Activated CD8-positive, alpha-beta memory T cell treated with anti-CD3 and anti-CD28 coated beads for 24 hours (primary cell): ENCODE measurements at places on chromosomes 11 and 22.

- no peak for DNase-seq
Observed at GRCh38 chr11:78189851-78190250, 1.1 kb downstream of the USP35 start.

DNA sequence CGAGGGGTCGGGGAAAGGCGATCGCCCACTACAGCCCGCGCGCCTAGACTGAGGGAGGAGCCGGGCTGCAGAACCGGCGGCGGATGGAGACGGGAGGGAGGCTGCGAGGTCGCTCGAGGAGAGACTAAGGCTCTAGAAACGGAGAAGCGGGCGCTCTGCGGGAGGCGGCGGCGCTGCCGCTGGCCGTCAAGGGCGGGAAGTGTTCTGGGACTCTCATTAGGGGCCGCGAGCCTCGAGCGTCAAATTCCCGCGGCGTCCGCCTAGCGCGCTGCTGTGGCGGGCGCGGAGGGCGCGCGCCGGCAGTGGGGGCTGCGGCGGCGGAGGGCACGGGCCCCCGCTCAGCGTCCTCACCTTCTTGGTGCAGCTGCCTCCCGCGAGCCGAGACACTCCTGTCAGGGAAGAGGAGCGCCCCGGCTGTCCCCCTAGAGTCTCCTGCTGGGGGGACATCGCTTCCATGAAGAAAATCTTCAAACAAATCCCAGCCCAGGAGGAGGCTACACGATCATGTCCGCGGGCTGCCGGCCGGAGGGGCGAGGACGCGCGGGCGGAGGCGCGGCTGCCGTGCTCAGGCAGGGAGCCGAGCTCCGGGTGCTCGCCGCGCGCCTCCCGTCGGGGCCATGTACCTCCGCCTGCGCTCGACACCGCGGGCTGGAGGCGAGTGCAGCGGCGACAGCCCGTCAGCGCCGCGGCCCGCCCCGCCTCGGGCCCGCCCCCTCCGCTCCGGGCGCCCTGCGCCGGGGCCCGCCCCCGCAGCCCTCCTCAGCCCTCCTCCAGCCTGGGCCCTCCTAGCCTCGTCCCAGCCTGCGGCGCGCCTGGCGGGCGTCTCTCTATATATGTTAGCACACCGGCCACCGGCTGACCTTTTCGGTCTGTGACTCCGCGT is at the start of gene ARHGAP20:
Gene ARHGAP20 (minus strand): TSS at position 662 of the 883 bp plus-strand sequence. CDS start 206 bp downstream, at position 456.
- DNase-seq, result peak; percentile 73

DNA sequence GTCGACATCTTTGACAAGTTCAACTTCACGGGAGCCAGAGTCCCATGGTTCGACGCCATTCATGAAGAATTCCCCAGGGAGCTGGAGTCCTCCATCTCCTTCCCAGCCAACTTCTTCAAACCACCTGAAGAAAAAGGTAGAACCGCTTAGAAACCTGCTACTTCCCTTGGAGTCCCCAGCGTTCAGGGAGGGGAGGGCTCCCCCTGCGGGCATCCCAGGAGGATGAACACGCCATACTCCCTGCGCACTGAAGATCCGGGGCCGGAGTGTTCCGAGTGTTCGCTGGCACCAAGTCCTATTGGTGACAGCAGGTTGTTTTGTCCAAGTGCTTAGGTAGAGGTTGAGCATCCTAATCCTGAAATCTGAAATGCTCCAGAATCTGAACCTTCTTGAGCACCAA is 51.7 kb upstream of the PRODH start:
- DNase-seq, result no peak

GRCh38 chr11:81852896-81853295 is 880.8 kb downstream of the FAM181B start:
- DNase-seq, result no peak

DNA sequence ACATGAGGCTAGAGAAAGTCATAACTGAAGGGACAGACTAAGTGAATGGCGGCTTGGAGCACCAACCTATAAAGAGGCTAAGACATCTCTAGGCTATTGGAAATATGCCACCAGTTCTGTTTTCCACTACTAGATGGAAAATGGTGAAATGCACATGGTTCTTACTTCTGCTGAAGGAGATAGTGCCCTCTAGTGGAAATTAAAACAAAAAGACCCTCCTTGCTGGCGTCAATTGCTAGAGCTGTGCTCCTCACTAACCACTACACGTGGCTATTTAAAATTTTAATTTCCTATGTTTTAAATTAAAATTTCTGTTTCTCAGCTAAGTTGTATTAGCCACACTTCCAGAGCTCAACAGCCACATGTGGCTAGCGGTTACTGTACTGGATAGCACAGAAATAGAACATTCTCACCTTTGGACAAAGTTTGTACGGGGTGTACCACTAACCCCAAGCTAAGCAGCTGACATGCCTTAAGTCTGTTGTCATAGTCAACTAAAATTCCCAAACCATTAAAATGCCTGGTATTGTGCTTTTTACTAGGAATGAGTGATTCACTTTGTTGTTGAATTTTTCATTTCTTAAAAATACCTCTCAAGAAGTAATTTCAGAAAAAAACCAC is 34.1 kb upstream of the CALCA start:
- no peak for DNase-seq

DNA sequence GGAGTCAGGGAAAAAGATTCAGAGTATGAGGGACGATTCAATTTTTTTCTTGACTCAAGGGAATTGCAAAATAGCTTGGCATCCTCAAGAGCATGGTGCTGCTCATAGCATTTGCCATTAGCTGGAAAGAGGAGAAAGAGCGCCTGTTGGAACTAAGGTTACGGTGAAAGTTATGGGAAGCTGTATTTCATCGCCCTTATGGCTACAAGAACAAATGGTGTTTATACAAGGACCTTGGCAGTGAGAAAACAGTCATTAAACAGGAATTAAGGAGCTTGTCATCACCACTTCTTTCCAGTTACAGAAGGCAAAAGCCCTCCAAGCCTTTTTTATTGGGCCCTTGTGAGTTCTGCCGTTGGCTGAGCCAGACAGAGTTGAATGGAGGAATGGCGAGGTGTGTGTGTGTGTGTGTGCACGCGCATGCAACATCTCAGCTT is 74.2 kb downstream of the ALX4 start:
- DNase-seq, result no peak

GRCh38 chr11:6468712-6469495 is 4.8 kb downstream of the TRIM3 start:
- no peak for DNase-seq
